Endothelial cell of coronary artery (primary cell): ENCODE measurements at places on chromosomes 1 and 21. TPM values are rescaled to one million over a fixed set of nuclear protein-coding genes. Genes with fewer than 3 reads are reported as not detected.

The GRIK1 gene
- total RNA-seq, result not detected in 2 replicates

The ENAH gene
- 64.1 and 104 TPM in 2 replicates for total RNA-seq

The AMY1A gene
- not detected in 2 replicates for total RNA-seq

The CD1B gene
- not detected in 2 replicates for total RNA-seq

The HMGCL gene
- 30.6 and 42.8 TPM in 2 replicates for total RNA-seq

The TTLL10 gene
- not detected in 2 replicates for total RNA-seq

The ACTL8 gene
- not detected in 2 replicates for total RNA-seq

The NTMT2 gene
- not detected in 2 replicates for total RNA-seq

The GJA9 gene
- not detected in 2 replicates for total RNA-seq

The SPRR2A gene
- total RNA-seq, result not detected in 2 replicates

The ZNF683 gene
- not detected in 2 replicates for total RNA-seq

The DENND2C gene
- total RNA-seq, result 0.18 and 0.47 TPM in 2 replicates

The GPR52 gene
- 0.54 and 1.6 TPM in 2 replicates for total RNA-seq

The SFN gene
- 0.28 TPM in 1 of 2 replicates, not detected in the other for total RNA-seq

The PAX7 gene
- total RNA-seq, result not detected in 2 replicates

The BACE2 gene
- total RNA-seq, result 95.5 and 137 TPM in 2 replicates

The TAGLN2 gene
- 488 and 511 TPM in 2 replicates for total RNA-seq

The KCNN3 gene
- 0.09 and 0.19 TPM in 2 replicates for total RNA-seq

The BGLAP gene
- 0.19 and 0.27 TPM in 2 replicates for total RNA-seq

The RGS18 gene
- not detected in 2 replicates for total RNA-seq

The TMPRSS2 gene
- total RNA-seq, result not detected in 2 replicates

The VASH2 gene
- 0.09 and 0.27 TPM in 2 replicates for total RNA-seq

The DISP3 gene
- 0.09 and 0.28 TPM in 2 replicates for total RNA-seq

The LCE1B gene
- not detected in 2 replicates for total RNA-seq

The NID1 gene
- total RNA-seq, result 60.6 and 101 TPM in 2 replicates

The ZNF593OS gene
- 0.09 TPM in 1 of 2 replicates, not detected in the other for total RNA-seq

The ABL2 gene
- 119 and 126 TPM in 2 replicates for total RNA-seq

The NEK2 gene
- 10.5 and 18.2 TPM in 2 replicates for total RNA-seq

The CFAP74 gene
- total RNA-seq, result not detected in 2 replicates

The FGR gene
- under 0.01 and 0.19 TPM in 2 replicates for total RNA-seq

The UBL4B gene
- total RNA-seq, result not detected in 2 replicates

The HSF2BP gene
- total RNA-seq, result 2.0 and 4.3 TPM in 2 replicates

The MATN1 gene
- not detected in 2 replicates for total RNA-seq

The HHIPL2 gene
- under 0.01 TPM in 1 of 2 replicates, not detected in the other for total RNA-seq

The ILDR2 gene
- total RNA-seq, result not detected in 2 replicates

The PLA2G2F gene
- not detected in 2 replicates for total RNA-seq

The CRB1 gene
- total RNA-seq, result not detected in 2 replicates

The UBE2U gene
- total RNA-seq, result not detected in 2 replicates

The OPRD1 gene
- total RNA-seq, result not detected in 2 replicates

The TNFRSF4 gene
- total RNA-seq, result 0.63 and 1.6 TPM in 2 replicates

The RIPK4 gene
- 10.0 TPM in 1 of 2 replicates, not detected in the other for total RNA-seq

The BMP8A gene
- 0.36 and 0.47 TPM in 2 replicates for total RNA-seq

The TSTD1 gene
- total RNA-seq, result 8.9 and 22.9 TPM in 2 replicates

The LCE6A gene
- not detected in 2 replicates for total RNA-seq

The LRRC39 gene
- 0.09 TPM in 2 replicates for total RNA-seq
